ENCODE measurements at places on chromosomes 2 and 18. TPM values are rescaled to one million over a fixed set of nuclear protein-coding genes. Genes with fewer than 3 reads are reported as not detected.

Gene SFT2D3
- total RNA-seq, result 5.4 TPM

Gene SNRNP27
- total RNA-seq, result 52.2 TPM

Gene UPP2
- total RNA-seq, result not detected

Gene MORN2
- total RNA-seq, result 37.3 TPM

Gene RANBP2
- 27.3 TPM for total RNA-seq

Gene C2orf72
- 7.6 TPM for total RNA-seq

Gene SAG
- not detected for total RNA-seq

Gene LIMS2
- 7.7 TPM for total RNA-seq

Gene DTYMK
- total RNA-seq, result 137 TPM

Gene LYPD1
- 14.4 TPM for total RNA-seq

Gene CTAGE1
- not detected for total RNA-seq

Gene PDE11A
- total RNA-seq, result 0.67 TPM

Gene AAK1
- total RNA-seq, result 13.9 TPM

Gene ATG16L1
- 48.4 TPM for total RNA-seq

Gene CD8B
- not detected for total RNA-seq

Gene LBX2
- total RNA-seq, result 3.7 TPM

Gene MC2R
- not detected for total RNA-seq

Gene LRP1B
- total RNA-seq, result not detected

Gene CPO
- total RNA-seq, result not detected

Gene KLHL29
- total RNA-seq, result 5.2 TPM

Gene LBH
- 61.0 TPM for total RNA-seq

Gene RUFY4
- total RNA-seq, result not detected

Gene OSBPL6
- total RNA-seq, result 9.2 TPM

Gene FRZB
- total RNA-seq, result 0.07 TPM

Gene CNGA3
- 0.06 TPM for total RNA-seq

Gene MRO
- 0.47 TPM for total RNA-seq

Gene SRD5A2
- not detected for total RNA-seq

Gene NEU4
- 0.08 TPM for total RNA-seq

Gene FBLN7
- 0.37 TPM for total RNA-seq

Gene ANKRD30B
- not detected for total RNA-seq

Gene SLC30A3
- total RNA-seq, result 3.0 TPM

Gene ASIC4
- 0.14 TPM for total RNA-seq

Gene HJURP
- 64.5 TPM for total RNA-seq

Gene PROC
- 4.6 TPM for total RNA-seq

Gene CRYGD
- not detected for total RNA-seq

Gene LOXL3
- 0.64 TPM for total RNA-seq

Gene CYS1
- total RNA-seq, result 1.3 TPM

Measured in A549 treated with GW870086 at 1 μM for 4 hours (cell line).